ENCODE measurements at places on chromosomes 5 and 9. TPM values are rescaled to one million over a fixed set of nuclear protein-coding genes. Genes with fewer than 3 reads are reported as not detected.

Gene NAA35
- 20.9 TPM for total RNA-seq

Gene TMC1
- 1.3 TPM for total RNA-seq

Gene IRX1
- total RNA-seq, result not detected

Gene C5
- 2.3 TPM for total RNA-seq

Gene LECT2
- not detected for total RNA-seq

- no peak for DNase-seq
Observed at GRCh38 chr5:168875832-168876231, 296.7 kb upstream of the PANK3 start.

DNA sequence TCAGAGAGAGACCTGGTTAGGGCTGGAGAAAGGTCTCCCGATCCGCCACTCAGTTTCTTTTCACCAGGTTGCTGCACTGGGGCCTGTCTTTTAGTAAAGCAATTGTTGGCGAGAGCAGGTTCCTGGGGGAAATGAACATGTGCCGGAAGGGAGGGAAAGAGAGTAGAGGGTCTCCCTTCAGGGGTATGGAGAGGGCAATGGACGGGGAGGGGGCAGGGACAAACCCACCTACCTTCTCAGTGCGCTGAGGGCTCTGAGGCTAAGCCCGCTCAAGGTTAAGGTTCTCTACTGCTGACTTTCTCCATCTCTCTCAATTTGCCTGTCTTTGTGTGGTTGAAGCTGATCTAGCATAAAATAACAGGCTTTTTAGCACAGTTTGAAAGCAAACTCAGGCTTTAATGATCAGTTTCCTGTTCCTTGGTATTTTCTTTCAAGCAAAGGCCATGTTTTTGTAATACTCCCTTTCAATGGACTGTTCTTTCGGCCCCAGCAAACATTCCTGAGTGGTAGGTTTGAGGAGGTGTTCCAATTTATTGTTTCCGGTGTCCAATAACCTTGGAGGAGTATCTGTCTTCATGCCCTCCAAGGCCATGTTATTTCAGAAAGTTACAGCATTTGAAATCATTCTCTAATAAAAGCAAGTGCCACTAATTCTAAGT is 25.5 kb upstream of the TRAF1 start:
- no peak for DNase-seq

DNA sequence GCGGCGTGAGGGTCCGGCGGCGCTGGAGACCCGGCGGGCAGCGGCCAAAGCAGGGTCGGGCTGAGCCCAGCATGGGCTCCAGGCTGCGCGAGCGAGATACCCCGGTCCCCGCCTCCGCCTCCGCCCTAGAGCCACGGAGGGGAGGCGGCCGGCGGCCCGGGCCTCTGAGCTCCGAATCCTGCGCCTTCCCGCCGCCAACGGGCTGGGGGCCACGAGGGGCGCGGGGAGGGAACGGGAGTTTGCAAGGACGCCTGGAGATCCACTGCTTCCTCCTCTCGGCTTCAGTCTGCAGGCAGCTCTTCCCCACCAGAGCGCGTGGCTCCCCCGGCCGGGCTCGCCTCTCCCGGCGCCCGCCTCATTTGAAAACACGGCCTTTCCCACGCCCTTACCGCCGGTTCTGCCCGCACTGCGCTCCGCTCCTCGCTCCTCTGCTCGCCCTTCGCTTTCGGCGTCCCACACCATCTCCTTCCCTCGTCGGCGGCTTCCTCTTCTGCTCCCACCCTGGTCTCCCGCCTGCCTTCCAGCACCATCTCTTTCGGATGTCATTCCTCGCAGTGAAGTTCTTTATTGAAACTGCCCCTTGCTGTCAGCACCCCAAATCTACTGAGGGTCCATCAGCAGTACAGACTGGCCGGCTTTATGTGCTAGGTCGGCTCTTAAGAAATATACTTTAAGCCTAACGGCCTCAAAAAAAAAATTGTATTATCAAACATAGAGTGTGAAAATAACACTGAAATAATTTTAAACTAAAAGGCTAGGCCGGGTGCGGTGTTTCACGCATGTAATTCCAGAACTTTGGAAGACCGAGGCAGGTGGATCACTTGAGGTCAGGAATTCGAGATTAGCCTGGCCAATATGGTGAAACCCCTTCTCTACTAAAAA is 105.0 kb upstream of the FAM120A start:
- peak; percentile 10 for DNase-seq

- DNase-seq, result no peak
Observed at GRCh38 chr5:84379749-84380148, 4.9 kb downstream of the EDIL3 start.

DNA sequence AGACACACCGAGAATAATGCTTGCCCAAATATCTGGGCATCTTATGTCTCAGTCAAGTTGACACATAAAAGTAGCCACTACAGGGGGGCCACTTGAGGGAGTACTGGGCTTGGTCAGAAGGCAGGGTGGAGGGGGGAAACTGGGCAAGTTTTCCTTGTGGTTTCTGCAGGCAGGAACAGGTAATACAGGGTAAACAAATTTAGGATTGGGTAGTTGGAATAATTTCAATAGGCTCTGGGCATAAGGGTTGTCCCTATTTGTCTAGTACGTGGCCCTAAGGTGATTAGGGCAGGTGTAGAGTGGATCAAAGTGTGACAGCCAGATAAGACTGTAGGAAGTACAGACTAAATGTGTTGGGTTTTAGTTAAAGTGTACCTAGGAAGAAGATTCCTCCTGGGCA is 353.1 kb downstream of the TLE4 start:
- no peak for DNase-seq

DNA sequence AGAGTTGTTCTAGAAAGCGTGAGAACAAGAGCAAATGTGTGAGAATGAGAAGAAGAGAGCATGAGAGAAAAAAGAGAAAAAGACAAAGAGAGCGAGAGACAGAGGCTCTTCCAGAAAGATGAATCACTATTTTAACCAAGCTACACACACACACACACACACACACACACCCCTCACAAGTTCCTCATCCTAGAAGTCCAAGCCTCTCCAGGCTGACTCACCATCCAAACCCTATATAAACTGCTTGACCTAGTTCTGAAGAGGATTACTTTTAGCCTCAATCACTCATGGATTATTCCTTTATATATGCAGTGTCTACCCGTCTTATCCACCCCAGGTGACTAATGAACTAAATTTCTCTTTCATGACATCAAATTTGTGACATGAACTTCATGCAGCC is 37.6 kb downstream of the C9orf57 start:
- peak; percentile 51 for DNase-seq

- DNase-seq, result no peak
Observed at GRCh38 chr9:2574203-2574602, 47.4 kb upstream of the VLDLR start.

- DNase-seq, result no peak
Observed at GRCh38 chr5:83507431-83507830, 35.9 kb downstream of the VCAN start.

DNA sequence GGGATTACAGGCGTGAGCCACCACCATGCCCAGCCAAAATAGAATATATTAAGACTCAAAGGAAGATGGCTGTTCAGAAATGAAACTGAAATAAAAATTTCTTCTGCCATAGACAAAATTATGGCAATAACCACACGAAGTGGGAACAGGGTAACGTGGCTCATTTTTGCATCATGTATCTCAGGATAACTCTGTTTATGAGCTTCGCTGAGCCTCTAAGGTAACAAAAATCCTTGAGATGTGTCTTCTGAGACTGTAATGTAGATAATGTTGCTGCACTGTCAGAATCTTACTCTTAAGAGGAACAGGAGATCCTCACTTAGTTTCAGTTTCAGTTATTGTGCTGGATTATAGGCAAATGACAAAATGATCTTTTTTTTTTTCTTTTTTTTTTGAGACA is 153.8 kb downstream of the GOLPH3 start:
- peak; percentile 43 for DNase-seq

GRCh38 chr9:32010322-32010721 is 374.1 kb upstream of the ACO1 start:
- no peak for DNase-seq

GRCh38 chr9:133850937-133851336 is 112.8 kb upstream of the SARDH start:
- DNase-seq, result no peak

GRCh38 chr5:50888751-50889150 is 222.3 kb downstream of the PARP8 start:
- no peak for DNase-seq

DNA sequence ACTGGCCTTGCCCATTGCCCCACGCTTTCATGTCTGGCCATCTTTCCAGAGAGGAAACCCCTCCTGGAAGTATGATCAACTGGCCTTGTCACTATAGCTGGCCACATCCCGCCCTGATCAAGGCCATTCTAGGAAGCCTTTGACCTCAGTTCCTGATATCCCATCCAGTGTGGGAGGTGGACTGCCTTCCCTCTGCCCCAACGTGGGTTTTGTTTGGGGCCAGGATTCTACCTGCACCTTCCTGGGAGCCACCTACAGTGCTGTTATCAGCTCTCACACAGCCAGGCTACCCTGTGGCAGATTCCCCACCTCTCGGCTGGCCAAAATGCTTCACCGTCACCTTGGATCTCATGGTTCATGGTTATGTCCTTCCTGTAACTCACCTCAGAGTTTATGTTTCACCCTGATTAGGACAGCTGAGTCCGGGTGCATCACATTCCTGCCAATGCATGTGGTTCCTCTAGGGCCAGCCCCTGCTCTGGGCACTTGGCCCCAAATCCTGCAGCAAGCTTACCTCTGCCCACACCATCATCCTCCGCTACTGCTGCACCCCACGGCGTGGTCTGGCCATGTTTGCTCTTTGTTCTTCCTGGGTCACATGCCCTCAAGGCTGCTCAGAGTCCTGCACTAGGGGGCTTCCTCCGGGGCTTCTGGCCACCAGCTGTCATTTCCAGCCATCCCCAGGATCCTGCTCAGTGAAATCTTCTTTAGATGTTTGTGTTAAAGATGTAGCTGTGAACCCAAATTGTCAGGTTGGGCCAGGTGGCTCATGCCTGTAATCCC is 24.2 kb upstream of the S1PR3 start:
- no peak for DNase-seq

DNA sequence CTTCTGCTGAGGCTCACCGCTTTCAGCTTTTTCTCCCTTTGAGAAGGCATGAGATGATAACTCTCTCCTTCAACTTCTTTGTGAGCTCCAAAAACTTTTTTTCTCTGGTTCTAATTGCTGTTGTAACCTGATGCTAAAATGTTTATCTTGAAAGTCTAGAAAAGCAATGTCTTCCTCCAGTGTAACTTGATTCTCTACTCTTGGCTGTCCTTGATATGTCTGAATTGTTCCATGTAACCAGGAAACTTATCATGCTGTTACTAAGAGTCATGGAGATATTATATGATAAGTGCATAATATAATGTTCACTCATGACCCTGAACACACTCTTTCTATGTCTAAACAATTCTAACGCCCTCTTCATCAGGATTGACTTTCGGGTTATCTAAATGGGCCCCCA is 128.0 kb upstream of the ABCA1 start:
- peak; percentile 57 for DNase-seq

DNA sequence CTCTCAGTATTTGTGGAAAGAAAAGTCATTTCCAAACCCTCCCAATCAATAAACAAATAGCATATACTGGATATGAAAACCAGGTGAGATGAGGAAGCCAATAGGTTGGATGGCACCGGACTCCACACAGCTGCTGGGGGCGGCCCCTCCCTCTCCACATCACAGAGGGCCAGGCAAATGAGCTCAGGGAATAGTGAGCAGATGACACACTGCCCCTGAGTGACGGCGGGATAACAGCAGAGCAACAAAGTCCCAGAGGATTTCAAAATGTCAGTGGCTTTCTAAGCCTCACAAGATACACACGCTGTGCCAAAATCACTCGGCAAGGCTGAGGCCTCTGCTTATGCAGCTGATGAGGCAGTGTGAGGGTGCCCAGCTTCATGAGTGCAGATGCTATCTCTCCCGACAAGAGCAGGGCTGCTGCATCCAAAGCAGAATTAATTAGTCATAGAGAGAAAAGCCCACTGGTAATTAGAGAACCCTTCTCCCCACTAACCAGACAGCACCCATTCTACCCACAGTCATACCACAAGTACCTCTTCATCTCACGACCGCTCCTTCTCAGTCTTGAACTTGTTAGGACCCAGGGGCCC is 235.0 kb upstream of the NFIL3 start:
- DNase-seq, result no peak

DNA sequence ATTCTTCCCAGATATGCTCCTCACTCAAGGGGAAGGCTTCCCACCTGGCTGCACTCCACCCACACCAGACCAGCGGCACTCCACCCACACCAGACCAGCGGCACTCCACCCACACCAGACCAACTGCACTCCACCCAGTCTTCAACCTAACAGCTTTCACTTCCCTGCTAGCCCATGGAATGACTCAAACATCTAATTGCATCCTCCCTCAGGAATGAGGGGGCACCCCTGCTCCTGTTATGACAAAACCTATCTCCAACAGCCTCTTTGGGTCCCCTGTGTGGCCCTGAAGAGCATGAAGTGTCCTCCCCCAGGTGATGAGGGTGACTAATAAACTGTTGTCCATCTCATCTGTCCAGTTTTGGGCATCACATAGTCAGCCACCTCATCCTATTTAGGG is 556.6 kb upstream of the TUSC1 start:
- no peak for DNase-seq

GRCh38 chr5:6488021-6488420 is 39.4 kb downstream of the UBE2QL1 start:
- DNase-seq, result no peak

All from fibroblast of villous mesenchyme (primary cell).